Urinary bladder (tissue), 4 donors: ENCODE measurements at places on chromosomes 1 and 21. TPM values are rescaled to one million over a fixed set of nuclear protein-coding genes. Genes with fewer than 3 reads are reported as not detected.
A peak's percentile ranks its signal among the peaks of the same experiment; 100 is the strongest.

Gene KRTAP24-1
- polyA plus RNA-seq = not detected

Gene IKBKE
- polyA plus RNA-seq = 3.5 TPM

Gene GNAT2
- not detected for polyA plus RNA-seq

Gene MYCL
- polyA plus RNA-seq = 5.5 TPM

Gene MYBPH
- polyA plus RNA-seq = not detected

GRCh38 chr1:156868341-156868740 is 7.7 kb downstream of the NTRK1 start:
- DNase-seq = no peak

DNA sequence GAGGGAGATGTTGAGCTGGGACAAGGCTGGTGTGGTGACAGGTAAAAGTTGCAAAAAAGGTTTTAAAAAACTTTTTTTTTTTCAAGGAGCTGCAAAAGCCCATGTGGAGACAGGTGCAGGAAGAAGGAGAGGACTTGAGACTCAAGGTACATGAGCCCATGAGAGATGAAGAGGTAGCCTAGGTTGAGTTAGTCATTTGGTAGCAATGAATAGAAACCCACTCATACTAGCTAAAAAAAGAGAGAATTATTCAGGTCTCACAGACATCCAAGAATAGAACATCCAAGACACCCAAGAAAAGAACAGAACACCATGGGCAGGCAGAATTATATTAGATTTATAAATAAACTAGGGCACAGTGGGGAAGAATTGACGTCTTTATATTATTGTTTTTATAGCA is 65.1 kb downstream of the PCP4 start:
- DNase-seq = no peak

DNA sequence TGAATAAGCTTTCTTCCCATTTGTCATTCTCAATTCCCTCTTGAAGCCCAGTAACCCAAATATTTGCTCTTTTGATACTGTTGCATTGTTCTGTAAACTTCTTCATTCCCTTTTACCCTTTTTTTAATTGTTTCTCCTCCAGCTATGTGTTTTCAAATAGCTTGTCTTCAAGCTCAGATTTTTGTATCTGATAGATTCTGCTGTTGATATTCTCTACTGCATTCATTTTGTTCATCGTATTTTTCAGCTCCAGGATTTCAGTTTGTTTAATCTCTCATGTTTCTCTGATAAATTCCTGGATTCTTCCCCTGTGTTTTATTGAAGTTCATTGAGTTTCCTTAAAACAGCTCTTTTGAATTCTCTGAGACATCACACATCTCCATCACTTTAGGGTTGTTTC is 51.8 kb downstream of the PKN2 start:
- DNase-seq = no peak

GRCh38 chr21:32140604-32141317 is 138.1 kb downstream of the MIS18A start:
- no peak for DNase-seq

GRCh38 chr1:98172578-98172977 is 251.7 kb upstream of the DPYD start:
- no peak for DNase-seq

DNA sequence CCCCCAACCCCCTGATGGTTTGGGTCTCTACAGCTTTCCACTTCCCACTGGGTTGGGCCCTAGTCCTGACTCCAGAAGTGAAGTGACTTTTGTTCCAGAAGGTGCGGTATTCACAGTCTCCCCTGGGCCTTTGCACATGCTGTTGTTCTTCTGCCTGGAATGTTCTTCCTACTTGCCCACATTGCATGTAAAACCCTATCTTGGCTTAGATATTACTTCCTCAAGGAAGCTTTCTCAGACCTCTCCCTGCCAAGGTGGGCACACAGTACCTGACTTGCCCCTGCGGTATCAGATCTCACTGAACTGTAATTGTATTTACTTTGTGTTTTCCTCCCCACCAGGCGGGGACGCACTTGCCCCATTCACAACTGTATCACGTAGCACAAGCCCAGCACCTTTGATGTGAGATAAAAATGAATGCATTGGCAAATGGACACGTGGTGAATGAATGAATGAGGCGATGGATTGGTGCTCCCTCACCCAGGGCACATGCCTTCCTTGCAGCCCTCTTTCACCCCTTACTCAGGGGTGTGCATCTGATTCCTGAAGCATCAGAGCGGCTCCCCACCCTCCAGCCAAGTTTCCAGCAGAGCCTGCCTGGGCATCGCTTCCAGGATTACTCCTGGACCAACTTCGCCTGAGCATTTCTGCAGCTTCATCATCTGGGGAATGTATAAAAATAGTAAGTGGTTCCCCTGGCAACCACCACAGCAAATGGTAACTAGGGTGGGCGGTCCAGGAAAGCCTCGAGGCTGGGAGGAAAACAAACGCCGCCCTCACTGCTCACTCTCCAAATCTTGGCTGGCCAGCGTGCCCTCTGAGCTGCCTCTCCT is 19.8 kb downstream of the NENF start:
- no peak for DNase-seq

- DNase-seq = no peak
These were observed 71.2 kb downstream of the FGGY start for GRCh38 chr1:59368008-59368670.

DNA sequence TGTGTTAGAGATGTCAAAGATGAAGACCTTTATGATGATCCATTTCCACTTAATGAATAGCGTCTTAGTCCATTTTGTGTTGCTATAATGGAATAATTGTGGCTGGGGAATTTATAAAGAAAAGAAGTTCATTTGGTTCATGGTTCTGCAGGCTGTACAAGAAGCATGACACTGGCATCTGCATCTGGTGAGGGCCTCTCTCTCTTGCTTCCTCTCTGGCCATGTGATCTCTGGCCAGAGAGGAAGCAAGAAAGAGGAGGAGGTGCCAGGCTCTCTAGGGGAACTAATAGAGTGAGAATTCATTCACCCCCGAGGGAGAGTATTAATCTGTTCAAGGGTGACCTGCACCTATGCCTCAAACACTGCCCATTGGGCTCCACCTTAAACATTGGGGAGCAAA is 242.8 kb downstream of the DISC1 start:
- DNase-seq = no peak

- peak; percentile 50 for DNase-seq
These were observed 10.7 kb upstream of the COL16A1 start for GRCh38 chr1:31714442-31715086.

DNA sequence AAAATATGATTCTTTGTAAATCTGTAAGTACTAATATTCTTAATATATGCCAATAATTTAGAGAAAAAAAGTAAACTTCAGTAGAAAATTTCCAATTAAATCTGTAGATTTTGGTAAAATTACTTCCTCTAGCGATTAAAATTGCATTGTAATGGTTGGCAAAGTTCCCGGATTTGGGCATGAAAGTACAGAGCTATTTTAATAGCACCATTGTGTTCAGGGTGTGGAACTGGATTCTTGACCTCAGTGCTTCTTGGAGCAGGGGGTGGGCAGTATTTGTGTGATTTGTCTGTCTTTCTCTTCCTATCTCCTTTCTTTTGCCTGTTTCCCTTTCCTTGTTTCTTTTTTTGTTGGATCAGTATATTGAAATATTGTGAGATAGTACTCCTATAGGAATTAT is 72.1 kb downstream of the DNM3 start:
- no peak for DNase-seq

- no peak for DNase-seq
These were observed 2.1 kb upstream of the TMEM200B start for GRCh38 chr1:29125788-29126187.

- DNase-seq = peak; percentile 1
These were observed 750 bp downstream of the NECAP2 start for GRCh38 chr1:16441282-16441665.

- no peak for DNase-seq
These were observed 367.0 kb upstream of the NEGR1 start for GRCh38 chr1:72649211-72649888.

DNA sequence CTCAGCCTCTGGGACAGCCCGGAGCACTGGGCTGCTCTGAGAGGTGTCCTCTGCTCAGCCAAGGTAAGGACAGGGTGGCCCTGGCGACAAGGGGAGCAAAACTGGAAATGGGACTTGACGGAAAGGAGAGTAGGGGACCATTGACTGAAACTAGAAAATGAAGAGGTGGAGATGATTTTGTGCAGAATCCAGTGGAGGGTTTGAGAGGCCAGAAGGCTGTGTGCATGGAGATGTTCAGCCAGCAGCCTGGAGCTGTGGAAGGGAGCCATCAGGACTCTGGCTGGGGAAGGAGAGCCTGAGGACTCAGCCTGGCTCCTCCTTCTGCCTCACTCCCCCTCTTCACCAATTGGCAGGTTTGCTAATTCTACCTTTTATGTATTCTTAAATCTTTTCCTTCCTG is 114.2 kb downstream of the EDEM3 start:
- DNase-seq = no peak
